ENCODE measurements at places on chromosomes 16 and 17. TPM values are rescaled to one million over a fixed set of nuclear protein-coding genes. Genes with fewer than 3 reads are reported as not detected.

Gene TBC1D3
- not detected for polyA plus RNA-seq

DNA sequence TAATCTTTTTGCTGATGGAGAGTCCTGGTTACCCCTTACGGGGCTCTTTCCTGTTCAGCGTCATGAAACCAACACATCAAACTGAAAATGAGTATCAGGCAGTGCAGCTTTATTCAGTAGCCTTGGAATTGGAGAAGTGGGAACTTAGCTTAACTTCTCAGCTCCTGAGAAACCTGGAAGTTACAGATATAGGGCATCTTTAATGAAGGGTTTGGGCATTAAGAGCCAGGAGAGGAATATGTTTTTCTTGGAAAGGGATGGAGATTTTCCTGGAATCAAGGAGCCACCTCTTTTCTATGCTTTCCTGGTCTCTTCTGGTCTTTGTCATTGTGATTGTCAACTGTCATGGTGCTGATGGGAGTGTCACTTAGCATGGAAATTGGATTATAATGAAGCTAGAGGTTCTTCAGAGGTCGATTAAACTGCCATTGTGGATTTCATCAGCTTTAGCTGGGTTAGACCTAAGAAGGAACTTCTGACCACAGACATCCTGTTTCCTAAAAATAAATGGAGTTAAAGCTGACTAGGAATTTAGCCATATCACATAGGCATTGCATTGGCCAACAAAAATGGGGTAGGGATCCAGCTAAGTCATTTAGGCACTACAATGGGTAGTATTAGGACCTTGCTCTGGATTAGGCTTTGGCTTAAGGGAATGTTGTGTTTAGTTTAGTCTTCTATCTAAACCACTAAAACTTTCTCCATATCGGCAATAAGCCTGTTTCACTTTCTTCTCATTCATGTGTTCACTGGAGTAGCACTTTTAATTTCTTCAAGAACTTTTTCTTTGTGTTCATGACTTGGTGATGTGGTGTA, 186.4 kb downstream of the BCAS3 start:
- no peak overlapping the region for H3K27ac ChIP-seq
- no peaks in the 10 kb centered on the region for H3K36me3 ChIP-seq
- peaks cover 5% of the 10 kb centered on the region for H3K4me1 ChIP-seq
- no peaks in the 10 kb centered on the region for H3K27me3 ChIP-seq
- DNase-seq, result no peak
- no peak overlapping the region for H3K4me3 ChIP-seq

Gene ZNF768
- 37.7 TPM for polyA plus RNA-seq

GRCh38 chr17:38322897-38323296, 20.9 kb downstream of the GPR179 start:
- no peak overlapping the region for H3K27ac ChIP-seq
- no peak overlapping the region for H3K4me3 ChIP-seq
- no peaks in the 10 kb centered on the region for H3K36me3 ChIP-seq
- no peak for DNase-seq

GRCh38 chr16:76577003-76577402, 299.8 kb downstream of the CNTNAP4 start:
- no peaks in the 10 kb centered on the region for H3K27me3 ChIP-seq
- peak; percentile 8 for DNase-seq
- no peak overlapping the region for H3K4me3 ChIP-seq
- no peaks in the 10 kb centered on the region for H3K36me3 ChIP-seq
- no peak overlapping the region for H3K27ac ChIP-seq
- no peaks in the 10 kb centered on the region for H3K4me1 ChIP-seq

- H3K4me1 ChIP-seq, result no peaks in the 10 kb centered on the region
- H3K27ac ChIP-seq, result no peak overlapping the region
- no peak for DNase-seq
- no peaks in the 10 kb centered on the region for H3K36me3 ChIP-seq
- H3K27me3 ChIP-seq, result peaks cover 7% of the 10 kb centered on the region
These were observed 10.0 kb upstream of the SDK2 start for GRCh38 chr17:73654241-73654640.

GRCh38 chr17:73942703-73943415, 260.6 kb upstream of the RPL38 start:
- no peaks in the 10 kb centered on the region for H3K4me1 ChIP-seq
- H3K36me3 ChIP-seq, result no peaks in the 10 kb centered on the region
- H3K27ac ChIP-seq, result no peak overlapping the region
- H3K27me3 ChIP-seq, result peaks cover 19% of the 10 kb centered on the region
- H3K4me3 ChIP-seq, result no peak overlapping the region

GRCh38 chr17:48307814-48308411, 122.1 kb downstream of the SKAP1 start:
- H3K4me3 ChIP-seq, result no peak overlapping the region
- peaks cover 50% of the 10 kb centered on the region for H3K27me3 ChIP-seq
- peak; percentile 25 for DNase-seq
- no peaks in the 10 kb centered on the region for H3K36me3 ChIP-seq
- H3K4me1 ChIP-seq, result no peaks in the 10 kb centered on the region

DNA sequence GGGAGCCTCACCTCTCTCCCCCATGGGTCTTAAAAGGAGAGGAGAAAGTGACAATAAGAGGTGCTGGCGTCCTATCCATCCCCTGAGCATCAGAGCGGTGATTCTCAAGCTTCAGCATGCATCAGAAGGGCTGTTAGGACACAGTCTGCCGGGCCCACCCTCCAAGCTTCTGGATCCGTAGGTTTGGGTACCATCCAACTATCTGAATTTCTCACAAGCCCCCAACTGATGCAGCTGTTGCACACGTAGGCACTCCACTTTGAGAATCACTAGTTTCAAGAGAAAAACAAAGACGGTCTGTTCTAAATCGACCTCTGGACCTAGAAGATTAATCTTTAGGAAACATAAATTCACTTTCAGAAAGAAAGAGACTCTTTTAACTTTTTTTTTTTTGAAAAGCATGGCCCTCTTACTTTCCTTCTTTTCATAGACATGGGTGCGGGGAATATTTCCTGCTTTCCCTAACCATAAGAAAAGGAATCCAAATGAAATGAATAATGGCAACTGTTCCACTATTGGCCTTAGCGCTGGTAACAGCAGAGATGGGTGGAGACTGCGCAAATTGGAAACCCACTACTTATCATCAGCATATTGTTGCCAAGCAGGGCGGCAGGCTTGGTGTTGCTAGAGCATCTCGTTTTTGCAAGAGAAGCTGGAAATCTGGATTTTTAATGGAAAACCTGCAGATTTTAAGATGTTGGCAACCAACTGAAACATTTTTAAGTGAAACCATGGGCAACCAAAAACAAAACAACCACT, 144.4 kb downstream of the GAS7 start:
- no peak overlapping the region for H3K4me3 ChIP-seq
- DNase-seq, result no peak
- no peaks in the 10 kb centered on the region for H3K36me3 ChIP-seq
- H3K27me3 ChIP-seq, result peaks cover 7% of the 10 kb centered on the region
- no peak overlapping the region for H3K27ac ChIP-seq

DNA sequence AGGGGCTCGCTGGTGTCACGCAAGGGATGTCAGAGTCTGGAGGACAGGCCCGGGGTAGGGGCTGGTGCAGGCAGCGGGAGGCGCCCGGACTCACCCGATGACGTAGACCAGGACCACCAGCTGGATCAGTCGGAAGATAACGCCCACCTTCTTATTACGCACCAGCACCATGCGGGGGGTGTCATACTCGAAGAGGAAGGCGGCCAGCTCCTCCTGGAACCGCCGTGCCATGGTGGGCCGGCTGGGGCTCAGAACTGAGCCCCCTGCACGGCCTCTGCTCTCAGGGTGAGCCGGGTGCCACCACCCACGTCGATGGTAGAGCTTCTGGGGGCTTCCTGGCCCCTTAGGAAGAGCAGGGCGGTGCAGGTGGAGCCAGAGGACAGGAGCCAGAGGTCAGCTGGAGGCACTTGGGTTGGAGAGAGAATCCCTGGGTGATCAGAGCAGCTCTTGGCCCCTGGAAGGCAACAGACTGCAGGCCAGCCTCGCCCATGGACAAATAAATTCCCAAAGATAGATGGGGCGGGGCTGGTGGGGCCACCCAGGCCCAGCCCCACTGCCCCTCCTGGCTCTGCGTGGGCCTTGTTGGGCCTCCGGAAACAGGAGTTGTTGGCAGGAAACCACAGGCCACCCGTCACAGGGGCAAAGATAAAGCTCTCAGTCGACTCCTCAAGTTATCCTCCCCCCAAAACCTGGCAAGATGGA, at the start of gene P2RX1:
Gene P2RX1, minus strand, starts transcription at position 471 of the 702 bp plus-strand sequence. Its CDS starts 240 bp downstream, at position 231.
- no peak for DNase-seq
- H3K27me3 ChIP-seq, result no peaks in the 10 kb centered on the region
- H3K36me3 ChIP-seq, result no peaks in the 10 kb centered on the region
- H3K4me1 ChIP-seq, result peaks cover 9% of the 10 kb centered on the region
- H3K27ac ChIP-seq, result peak within 1 kb of the TSS; percentile 91
- no peak within 1 kb of the TSS for H3K4me3 ChIP-seq

DNA sequence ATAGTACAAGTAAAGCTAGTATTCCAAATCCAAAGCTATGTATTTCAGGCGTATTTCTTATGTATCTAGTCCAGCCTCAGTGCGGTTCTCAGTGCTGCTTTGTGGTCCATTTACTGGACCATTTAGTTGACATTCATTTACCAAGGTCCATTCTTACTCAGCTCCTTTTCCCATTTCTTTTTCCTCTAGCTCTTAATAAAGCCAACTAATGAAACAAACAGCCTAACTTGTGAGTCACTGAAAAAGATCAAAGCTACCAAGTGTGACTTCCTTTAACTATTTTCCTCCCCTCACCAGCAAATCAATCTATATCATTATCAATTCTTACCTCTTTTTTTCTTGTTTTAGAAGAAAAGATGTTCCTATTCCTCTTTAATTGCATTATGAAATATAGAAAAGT, 64.0 kb downstream of the CYB561 start:
- no peak for DNase-seq
- H3K4me1 ChIP-seq, result no peaks in the 10 kb centered on the region
- no peak overlapping the region for H3K27ac ChIP-seq
- H3K36me3 ChIP-seq, result no peaks in the 10 kb centered on the region
- no peaks in the 10 kb centered on the region for H3K27me3 ChIP-seq

Gene CLDN7
- 33.1 TPM for polyA plus RNA-seq

- H3K27me3 ChIP-seq, result no peaks in the 10 kb centered on the region
- no peaks in the 10 kb centered on the region for H3K36me3 ChIP-seq
- H3K27ac ChIP-seq, result no peak overlapping the region
These were observed 112.9 kb downstream of the METRNL start for GRCh38 chr17:83192161-83192788.

Gene GPR179
- polyA plus RNA-seq, result 0.24 TPM

Gene IL21R
- polyA plus RNA-seq, result 3.7 TPM

Gene ABAT
- 42.6 TPM for polyA plus RNA-seq

- no peak overlapping the region for H3K27ac ChIP-seq
- H3K27me3 ChIP-seq, result no peaks in the 10 kb centered on the region
- H3K36me3 ChIP-seq, result no peaks in the 10 kb centered on the region
- H3K4me1 ChIP-seq, result no peaks in the 10 kb centered on the region
- no peak for DNase-seq
These were observed 135.1 kb downstream of the CDH13 start for GRCh38 chr16:82761858-82762257.
